Stimulated activated CD4-positive, alpha-beta T cell treated with anti-CD3 and anti-CD28 coated beads, Interleukin-15, amount 100 ng/mL, for 1 hour (primary cell): ENCODE measurements at places on chromosomes 6 and 20.

DNA sequence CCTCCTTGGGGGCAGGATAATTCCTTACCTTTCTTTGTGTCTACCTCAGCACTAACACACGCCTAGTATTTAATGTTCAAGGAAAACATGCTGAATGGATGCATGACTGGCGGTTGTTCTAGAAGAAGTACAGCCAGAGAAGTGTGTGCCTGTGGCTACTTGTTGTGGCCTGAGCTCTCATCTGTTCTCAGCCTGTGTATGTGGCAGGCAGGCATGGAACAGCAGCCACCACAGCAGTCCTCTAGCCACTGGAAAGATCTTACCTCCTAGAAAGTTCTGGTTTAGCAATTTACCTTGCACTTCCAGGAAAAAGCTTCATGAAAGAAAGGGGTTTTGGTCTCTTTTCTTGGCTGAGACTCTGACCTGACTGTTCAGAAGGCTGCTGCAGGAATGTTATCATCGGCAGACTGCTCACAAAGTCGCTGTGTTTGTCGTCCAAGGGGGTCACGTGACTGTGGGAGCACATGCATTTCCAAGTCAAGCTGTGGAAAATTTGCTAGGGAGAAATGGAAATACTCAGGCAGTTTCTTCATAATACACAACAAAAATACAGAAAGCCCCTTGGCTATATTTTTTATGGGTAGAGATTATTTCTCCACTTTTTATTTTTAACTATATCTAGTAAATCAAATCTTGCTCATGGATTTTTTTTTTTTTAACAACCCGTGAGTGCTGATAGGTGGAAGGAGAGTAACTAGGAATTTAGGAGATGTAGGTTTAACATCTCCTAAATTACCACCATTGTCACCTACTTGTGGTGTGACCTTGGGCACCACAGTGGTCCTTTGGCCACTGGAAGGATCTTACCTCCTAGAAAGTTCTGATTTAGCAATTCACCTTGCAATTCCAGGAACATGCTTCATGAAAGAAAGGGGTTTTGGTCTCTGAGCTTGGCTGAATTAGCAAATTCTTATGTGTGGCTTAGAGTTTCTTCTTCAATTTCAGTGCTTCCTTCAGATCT lies 110.8 kb upstream of the GPR6 start:
- DNase-seq: no peak

GRCh38 chr6:145224450-145224849 lies 510.9 kb downstream of the EPM2A start:
- no peak for DNase-seq

DNA sequence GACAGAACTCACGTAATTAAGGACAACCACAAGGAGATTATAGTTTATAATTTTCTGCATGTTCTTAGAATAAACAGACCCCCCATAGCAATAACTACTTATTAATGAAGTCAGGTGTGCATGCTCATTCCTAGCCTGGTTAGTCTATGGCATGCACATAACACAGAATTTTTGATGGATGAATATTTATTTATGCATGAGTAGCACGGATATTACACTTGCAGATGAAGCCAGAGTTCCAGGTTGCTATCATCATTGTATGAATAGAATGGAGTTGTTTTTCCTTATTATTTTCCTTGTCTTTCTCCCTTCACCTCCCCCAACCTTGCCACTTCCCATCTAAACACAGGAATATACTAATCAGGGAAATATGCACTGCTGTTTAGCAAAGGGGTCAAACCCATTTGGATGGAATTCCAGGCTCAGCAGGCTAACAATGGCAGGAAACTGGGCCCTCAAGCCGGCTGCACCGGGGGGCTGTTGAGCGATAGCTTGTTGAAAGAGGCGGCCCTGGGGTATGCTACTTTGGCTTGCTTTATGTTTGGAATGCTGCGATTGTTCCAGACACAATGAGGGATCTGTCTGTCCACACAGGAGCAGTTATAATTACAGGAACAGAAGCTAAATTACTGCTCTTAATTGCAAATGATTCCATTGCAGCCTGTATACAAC lies 112.6 kb downstream of the TMEM170B start:
- no peak for DNase-seq

GRCh38 chr6:147158881-147159280 lies 45.3 kb upstream of the STXBP5 start:
- DNase-seq: no peak

DNA sequence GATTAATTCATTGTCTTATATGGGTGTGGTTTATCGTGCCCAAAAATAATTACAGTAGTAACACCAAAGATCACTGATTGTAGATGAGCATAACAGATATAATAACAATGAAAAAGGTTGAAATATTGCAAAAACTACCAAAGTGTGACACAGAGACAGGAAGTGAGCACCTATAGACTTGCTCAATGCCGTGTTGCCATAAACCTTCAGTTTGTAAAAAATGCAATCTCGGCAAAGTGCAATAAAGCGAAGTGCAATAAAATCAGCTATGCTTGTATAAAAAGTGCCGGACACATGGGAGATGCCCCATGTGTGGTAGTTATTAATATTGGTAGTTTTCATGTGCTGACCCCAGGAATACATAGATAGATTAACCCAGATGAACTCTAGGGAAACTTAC lies 192.6 kb downstream of the NRN1 start:
- no peak for DNase-seq
